ENCODE measurements at places on chromosomes 13 and 19.

DNA sequence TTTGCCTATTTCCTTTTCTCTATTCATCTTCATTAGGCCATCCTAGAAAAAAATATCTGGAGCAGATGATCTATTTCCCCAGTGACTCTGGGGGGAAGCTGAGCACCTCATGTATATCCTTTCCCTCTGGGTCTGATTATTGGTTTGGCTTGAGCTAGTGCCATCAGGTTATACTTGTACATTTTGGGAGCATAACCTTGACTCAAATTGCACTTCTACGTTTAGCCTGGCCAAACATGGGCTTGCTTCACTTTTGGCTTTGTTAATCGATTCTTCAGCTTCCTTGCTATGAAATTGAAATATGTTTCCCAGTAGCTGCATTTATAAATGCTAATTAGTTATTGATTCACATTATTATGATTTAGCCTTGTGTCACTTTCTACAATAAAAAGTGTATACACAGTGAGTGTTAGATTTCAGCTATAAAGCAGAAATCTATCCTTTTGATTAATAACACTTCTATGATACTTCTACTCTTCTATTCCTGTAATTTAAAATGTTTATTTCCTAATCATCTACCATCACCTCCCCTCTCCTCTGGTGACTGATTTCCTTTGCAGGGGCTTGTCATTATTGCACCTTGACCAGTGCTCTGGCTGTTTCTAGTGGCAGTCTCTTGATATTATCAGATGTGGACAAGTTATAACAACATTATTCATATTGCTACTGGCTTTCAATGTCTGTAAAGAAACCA is 37.3 kb downstream of the TNFSF11 start:
- no peak for DNase-seq

- DNase-seq: no peak
These were observed 41.9 kb downstream of the CERS4 start for GRCh38 chr19:8251025-8251472.

GRCh38 chr19:48480183-48480557 is 11.0 kb downstream of the CYTH2 start:
- DNase-seq: no peak

GRCh38 chr13:103012646-103013045 is 53.6 kb downstream of the SLC10A2 start:
- DNase-seq: no peak

- DNase-seq: no peak
These were observed 15.7 kb upstream of the B3GNT3 start for GRCh38 chr19:17778968-17779929.

- no peak for DNase-seq
These were observed 28.4 kb downstream of the CSNK1G2 start for GRCh38 chr19:1969176-1970002.

DNA sequence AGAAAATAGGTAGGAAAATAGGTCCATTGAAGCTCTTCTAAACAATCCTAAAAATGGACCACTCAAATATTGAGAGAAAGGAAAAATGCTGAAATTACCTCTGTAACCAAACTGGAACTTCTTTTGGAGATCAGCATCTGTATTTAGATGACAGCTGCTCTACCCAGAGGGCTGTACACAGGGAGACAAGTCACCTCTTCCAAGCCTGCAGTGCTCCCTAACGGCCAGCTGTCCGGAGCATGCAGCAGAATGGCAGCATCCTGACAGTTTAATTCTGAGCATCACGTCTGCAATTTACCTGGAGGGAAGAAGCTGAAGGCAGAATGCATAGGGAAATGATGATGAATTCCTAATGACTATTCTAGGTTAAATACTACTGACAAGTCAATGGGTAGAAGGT is 62.8 kb upstream of the DIAPH3 start:
- DNase-seq: no peak

DNA sequence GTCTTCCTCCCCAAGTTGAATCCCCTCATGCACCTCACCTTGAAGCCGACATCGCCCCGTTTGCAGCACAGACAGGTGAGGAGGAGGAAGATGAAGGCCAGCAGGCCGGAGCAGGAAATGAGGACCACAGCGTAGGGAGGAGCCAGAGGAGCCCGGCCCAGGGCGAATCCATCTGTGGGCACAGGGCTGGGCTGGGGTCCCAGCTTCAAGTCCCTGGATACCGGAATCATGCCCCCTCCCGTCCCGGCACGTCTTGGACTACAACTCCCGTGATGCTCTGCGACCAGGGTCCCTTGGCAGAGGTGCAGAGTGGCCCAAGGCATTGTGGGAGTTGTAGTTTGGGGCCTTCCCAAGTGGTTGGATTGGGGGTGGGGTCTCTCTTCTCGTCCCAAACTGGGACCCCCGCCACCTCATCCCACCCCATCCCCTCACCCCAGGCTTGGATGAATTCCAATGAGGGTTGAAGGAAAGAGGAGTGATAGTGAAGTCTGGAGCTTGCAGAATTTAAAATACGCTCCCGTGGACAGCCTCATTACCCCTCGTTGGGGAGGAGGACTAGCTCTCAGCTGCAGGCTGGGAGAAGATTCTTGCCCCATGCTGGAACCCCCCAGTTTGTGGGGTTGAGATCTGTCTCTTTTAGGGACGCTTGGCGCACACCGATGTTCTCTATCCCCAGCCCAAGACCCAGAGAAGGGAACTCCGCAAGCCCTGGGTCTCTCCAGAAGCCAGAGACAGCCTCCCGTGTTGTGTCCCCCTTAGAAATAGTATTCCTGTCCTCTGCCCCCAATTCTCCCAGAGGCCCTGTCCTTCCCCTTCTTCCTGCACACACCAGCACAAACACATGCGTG is 990 bp downstream of the LMTK3 start:
- DNase-seq: peak; percentile 47

- DNase-seq: no peak
These were observed 90.4 kb downstream of the PTPRS start for GRCh38 chr19:5250127-5250659.

GRCh38 chr19:42488783-42489521 is 39.3 kb downstream of the CEACAM1 start:
- DNase-seq: no peak

- no peak for DNase-seq
These were observed 813.4 kb downstream of the SLITRK6 start for GRCh38 chr13:84985860-84986259.

GRCh38 chr13:110687736-110688135 is 18.2 kb downstream of the CARS2 start:
- DNase-seq: no peak

DNA sequence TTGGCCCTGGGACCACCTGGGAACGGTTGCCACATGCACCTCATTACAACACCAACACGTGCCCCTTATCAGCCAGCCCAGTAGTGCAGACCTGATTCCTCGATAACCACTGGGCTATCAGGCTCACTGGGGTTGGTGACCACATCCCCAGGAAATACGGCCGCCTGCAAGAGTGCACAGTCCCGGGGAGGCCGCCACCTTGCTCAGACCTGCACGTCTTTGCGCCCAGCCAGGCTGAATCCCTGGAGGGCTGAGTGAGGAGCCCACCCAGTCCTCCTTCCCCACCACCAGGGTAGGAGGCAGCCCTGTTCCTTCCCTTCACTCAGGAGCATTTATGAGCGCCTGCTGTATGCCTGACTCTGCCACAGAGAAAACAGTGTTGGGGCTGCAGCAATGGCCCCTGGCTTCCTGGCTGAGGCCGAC is 67.8 kb downstream of the CEBPG start:
- DNase-seq: no peak

DNA sequence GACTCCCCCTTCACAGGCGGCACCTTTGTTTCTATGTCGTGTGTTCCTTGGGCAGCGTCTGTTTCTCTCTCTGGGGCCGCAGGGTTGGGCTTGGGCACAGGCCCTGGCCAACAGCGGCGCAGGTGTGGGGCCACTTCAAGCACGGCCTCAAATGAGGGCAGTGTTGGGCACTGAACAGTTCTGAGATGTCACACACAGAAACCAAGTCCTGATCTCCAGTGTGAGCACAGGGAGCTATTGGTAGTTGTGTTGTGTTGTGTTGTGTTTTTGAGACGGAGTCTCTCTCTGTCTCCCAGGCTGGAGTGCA is 42.7 kb downstream of the GATAD2A start:
- no peak for DNase-seq
